ENCODE measurements at places on chromosomes 16 and 17.

DNA sequence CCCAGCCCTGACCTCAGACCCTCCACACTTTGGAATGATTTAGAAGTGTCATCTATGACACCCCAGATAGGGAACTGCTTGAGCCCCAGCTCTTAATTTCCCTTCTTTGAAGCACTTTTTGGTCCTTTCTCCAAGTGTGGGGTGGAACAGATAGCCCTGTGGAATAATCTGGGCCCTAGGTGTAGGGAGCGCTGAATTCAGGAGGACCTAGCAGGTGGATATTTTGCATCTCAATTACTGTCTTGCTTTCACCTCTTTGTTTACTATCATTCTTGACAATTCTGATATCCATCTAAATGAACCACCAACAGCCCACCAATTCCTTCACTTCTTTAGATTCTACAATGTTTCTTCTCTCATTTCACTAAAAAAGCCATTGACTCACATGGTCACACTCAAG lies 850.4 kb downstream of the KCNJ2 start:
- DNase-seq = no peak

DNA sequence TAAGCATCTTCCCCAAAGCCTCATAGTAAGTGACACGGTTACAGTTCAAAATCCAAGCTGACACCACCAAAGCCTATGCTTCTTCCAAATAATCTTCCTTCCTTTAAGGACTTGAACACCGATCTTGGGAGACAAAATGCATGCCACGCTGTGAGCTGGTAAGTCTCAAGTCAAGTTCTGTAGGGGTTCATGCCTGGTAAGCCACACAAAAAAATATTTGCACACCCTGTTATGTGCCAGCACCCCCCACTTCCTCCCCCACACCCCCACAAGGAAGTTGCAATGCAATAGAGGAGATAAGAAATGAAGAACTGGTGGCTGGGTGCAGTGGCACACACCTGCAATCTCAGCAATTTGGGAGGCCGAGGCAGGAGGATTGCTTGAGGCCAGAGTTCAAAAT lies 5.6 kb downstream of the NOG start:
- no peak for DNase-seq

- peak; percentile 37 for DNase-seq
These were observed 430 bp downstream of the AMFR start for GRCh38 chr16:56424791-56425438.

GRCh38 chr16:85094176-85094805 lies 18.0 kb downstream of the CIBAR2 start:
- no peak for DNase-seq

DNA sequence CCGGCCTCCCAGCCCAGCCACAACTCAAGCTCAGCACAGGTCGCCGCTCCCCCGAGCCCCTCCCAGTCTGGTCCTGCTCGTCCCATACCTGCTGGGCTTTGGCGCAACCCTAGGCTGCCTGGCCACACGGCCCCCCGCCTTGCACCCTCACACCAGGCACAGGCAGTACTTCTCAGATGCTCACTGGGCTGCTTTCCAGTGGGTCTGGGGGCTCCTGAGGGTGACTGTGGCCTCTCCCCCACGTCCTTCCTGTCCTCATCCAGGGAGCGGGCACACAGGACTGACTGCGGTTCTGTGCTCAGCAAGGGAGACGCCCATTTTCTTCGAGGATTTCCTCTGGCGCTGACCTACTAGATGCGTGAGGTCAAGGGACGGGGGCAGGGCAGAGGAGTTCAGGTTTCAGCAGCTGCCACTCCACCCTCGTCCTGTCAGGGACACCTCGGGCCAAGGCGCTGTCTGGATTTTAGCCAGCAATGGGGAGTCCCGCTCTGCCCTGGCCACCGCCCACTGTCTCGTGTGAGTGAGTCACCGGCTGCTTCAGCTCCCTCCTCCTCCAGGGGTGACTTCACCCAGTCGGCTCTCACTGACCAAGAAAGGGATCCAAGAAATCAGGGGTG lies 115.8 kb downstream of the NPIPB11 start:
- DNase-seq = peak; percentile 54

DNA sequence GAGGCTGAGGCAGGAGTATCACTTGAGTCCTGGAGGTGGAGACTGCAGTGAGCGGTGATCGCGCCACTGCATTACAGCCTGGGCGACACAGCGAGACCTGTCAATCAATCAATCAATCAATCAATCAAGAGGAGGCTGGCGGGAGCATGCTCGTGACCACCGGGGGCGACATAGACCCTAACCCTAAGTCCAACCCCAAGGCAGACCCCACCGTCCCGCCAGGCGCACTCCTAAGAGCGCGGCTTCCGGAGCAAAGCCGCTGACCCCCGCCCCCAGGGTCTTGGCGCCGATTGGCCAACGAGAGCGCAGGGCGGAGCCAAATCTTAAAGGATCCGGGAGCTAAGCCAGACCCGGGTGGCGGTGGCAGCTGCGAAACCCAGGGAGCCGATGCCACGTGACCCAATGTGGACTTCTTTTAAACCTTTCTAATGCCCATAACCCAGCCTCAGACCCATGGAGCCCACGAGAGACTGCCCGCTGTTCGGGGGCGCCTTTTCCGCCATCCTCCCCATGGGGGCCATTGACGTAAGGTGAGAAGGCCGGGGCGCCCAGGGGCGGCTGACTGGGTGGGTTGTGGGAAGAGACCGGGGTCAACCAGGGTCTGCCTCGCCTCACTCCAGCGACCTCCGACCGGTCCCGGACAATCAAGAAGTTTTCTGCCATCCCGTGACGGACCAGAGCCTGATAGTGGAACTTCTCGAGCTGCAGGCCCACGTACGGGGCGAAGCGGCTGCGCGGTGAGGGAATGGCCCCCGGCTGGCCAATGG lies at the start of gene RANGRF:
RANGRF (plus strand) TSS at position 335 of the 767 bp plus-strand sequence; CDS start at position 454, 119 bp downstream.
- peak; percentile 70 for DNase-seq

DNA sequence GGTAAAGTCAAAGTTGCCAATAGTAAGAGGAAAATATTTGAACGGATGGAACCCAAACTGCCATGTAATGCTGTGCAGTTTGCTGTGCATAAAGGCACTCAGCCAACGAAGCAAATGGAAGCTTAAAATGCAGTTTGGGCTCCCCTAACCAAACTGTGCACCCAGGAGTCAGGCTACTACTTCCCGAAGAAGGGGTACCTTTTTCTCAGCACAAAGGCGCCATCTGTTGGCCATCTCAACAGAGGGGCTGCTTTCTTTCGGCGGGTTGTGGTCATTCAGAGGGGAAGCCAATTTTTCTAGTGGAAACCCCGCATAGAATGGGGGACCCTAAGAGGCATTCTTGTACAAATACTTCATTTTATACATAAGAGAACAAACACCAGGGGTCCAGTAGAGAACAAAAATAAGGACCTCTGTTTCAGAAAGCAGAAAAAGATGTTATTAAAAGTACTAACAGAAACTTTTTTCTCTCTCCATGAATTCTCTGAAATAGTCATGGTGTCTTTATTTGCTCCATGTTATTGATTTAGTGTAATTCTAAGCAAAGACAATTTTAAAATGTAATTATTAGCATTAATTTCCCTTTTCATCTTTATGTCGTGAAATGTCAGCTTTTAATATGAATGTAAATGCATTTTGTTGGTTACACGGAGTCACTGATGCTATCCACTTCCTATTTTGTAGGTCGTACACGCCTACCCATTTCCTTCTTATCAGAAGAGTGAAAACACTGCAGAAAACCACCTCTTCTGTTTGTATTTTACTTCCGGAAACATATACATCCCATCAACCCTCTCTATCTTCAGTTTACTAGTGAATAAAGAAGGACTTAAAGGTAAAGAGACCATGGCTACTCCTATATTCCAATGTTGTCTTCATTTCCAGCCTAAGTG lies 453.3 kb downstream of the KCNJ2 start:
- no peak for DNase-seq

DNA sequence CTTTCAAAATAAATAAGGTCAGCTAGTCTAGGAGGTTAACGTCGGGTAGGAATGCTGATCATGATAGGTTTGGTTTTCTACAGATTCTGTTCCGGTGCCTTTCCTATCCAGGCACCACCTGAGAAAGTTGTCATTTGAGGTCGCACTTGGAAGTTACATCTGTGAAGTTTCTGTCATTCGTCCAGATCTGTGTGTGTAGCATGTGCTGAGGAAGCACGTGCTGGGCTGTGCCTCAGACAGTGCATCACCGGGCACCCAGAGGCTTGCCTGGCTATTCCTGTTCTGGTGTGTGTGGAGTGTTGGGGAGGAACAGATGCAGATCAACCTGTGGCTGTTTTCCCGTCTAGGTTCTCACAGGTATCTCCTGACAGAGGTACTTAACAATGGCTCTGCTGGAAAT lies 42.6 kb downstream of the DNAJA2 start:
- no peak for DNase-seq

DNA sequence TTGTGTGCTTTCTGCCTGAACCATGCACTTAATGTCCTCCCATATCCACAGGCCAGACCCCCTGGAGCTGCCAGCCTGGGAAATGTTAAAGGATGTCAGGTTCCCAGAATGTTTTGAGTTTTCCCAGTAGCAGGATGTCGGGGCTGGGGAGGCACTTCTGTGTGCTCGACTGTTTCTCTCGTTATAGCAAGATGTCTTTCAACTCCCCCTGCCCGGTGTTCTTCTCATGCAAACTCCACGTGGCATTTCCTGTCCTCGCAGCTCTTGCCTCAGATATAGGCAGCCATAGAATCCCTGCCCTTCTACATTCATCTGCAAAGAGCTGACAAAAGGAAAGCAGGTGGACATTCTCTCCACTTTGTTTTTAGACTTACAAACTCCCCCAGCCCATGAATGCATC lies 457.2 kb upstream of the CDH11 start:
- no peak for DNase-seq

- DNase-seq = no peak
These were observed 19.0 kb upstream of the PRKCA start for GRCh38 chr17:66283296-66283934.

- no peak for DNase-seq
These were observed 12.9 kb downstream of the BBS2 start for GRCh38 chr16:56506941-56507340.

DNA sequence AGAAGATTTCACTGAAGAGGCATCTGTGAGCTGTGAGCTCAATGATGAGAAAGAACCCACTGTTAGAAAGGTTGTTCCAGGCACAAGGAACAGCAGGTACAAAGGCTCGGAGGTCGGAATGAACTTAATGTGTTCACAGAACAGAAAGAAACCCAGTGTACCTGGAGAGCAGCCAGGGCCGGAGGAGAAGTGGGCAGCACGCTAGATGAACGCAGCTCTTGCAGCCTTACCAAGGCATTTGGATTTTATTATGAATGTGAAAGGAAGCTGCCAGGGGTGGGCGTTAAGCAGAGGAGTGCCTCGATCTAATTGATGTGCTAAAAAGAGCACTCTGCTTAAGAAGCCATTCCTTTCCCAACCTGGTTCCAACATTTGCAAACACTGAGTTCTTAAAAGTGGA lies 19.0 kb downstream of the EEF2K start:
- DNase-seq = no peak

DNA sequence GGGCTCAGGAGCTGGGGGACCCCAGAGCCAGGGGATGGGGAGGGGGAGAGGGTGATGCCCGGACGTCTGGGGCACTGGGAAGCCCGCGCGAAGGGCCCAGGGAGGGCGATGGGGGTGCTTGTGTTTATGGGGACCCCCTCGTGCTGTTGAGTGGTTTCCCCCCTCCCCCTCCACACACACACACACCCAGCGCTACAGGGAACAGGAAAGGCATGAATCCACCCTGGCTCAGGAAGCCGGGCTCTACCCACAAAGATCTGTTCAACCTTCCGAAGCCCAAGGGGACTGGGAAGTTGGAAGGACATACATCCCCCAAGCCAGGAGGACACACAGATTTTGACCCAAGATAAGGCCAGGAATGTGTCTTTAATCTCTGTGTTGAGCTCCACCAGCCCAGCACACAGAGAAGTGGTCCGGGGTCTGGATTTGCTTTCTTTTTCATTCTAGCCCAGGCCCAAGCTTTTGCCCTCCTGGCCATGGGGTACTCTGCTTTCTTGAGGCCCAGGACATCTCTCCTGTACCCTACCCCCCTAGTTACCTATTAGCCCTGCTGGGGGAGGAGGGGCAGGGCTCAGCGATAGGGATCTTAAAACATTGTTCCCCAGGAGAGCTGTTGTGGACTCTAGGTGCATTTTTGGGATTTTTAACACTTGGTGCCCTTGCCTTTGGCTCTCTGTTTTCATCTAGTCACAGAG lies 1.2 kb downstream of the UBALD2 start:
- no peak for DNase-seq

GRCh38 chr17:47288531-47289116 lies 35.0 kb downstream of the ITGB3 start:
- no peak for DNase-seq

DNA sequence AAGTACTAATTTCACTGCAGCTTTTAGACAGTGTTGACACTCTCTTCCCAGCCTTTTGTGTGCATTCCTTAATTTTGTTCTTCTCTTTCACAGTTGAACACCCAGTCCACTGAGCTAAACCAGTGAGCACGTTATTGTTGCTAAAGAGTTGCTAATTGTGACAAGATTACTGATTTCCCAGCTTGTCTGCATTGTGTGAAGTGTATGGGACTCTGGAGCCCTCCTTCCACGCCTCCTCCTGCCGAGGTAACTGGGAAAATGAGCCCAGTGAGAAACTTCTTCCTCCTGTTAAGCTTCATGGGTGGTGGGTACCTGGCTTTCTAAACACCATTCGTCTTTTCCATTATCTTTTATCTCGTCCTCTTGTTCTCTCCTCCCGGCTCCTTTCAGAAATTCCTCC lies 29.8 kb upstream of the DNAH17 start:
- no peak for DNase-seq

GRCh38 chr17:8552577-8553320 lies 77.8 kb downstream of the MYH10 start:
- DNase-seq = no peak

DNA sequence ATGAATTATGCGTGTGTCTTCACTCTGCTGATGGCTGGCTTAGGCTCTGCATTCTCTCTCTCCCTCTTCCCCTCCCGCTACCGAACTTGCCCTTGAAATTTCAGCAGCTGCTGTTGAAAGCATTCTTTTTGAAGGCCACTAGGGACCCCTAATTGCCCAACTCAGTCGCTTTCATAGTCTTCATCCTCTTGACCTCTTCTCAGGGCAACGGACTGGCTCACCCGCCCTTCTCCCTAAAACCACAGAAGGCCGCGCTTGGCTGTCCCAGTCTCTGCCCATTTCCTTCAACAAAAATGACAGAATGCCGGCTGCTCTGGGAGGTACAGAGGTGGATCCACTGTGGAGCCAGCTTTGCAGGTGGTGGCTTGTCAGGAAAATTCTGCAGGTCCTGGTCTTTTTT lies 21.0 kb upstream of the FMNL1 start:
- DNase-seq = no peak

- no peak for DNase-seq
These were observed 19.6 kb downstream of the TELO2 start for GRCh38 chr16:1512774-1513173.

GRCh38 chr16:27576729-27577128 lies 26.8 kb downstream of the KATNIP start:
- DNase-seq = no peak

GRCh38 chr17:9928601-9929333 lies 23.7 kb upstream of the RCVRN start:
- no peak for DNase-seq

Measured in activated T-cell treated with anti-CD3 and anti-CD28 coated beads, Interleukin-2, amount 50 U/mL, for 4 hours (primary cell).